ENCODE measurements at places on chromosomes 5 and 9.
A peak's percentile ranks its signal among the peaks of the same experiment; 100 is the strongest.

GRCh38 chr5:96492459-96493047 lies 59.5 kb upstream of the PCSK1 start:
- no peak for DNase-seq

GRCh38 chr9:83106263-83106662 lies 43.3 kb upstream of the RASEF start:
- no peak for DNase-seq

DNA sequence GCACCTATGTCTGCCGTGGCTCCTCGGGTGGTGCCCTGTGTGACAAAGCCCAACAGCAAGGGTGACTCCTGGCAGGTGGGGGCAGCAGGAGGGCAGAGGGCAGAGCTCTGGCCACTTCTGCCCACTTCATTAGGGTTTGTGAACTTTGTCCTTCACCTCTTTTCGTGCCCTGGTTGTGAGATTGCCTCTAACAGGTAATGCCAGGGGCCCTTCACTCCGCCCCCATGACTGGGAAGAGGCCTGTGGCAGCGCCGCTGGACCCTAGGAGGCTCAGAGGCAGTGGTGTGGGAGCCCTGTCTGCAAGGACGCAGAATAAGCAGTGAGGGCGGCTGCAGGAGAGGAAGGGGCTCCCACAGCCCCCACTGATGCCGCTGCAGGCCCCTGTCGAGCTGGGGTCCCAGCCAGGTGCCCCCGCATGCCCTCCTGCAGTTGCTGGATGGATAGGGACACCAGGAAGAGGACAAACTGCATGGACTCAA lies 108.7 kb upstream of the LMX1B start:
- DNase-seq = no peak

GRCh38 chr9:136395345-136396218 lies 4.4 kb downstream of the SNAPC4 start:
- DNase-seq = no peak

GRCh38 chr5:132022737-132023136 lies 11.3 kb upstream of the ACSL6 start:
- DNase-seq = no peak

- no peak for DNase-seq
Observed at GRCh38 chr9:26773056-26773455, 119.5 kb downstream of the CAAP1 start.

GRCh38 chr5:137836997-137837396 lies 30.7 kb upstream of the MYOT start:
- no peak for DNase-seq

DNA sequence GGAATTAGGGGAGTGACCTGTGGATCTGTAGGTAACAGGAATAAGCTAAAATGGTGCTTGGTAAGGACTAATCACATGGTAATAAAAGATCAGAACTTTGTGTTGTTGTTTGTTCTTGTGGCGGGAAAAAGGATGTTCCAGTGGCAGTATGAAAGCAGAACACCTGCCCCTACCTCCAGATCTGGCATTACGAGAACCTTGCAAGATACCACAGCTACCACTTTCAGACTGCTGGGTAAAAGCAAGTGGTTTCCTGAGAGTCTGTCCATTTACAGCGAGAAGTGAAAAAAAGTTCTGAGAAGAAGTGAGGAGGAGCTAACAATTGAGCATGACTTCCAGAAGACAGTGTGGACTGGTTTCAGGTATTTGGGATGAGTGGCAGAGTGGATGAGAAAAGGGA lies 252.5 kb downstream of the TLE4 start:
- DNase-seq = no peak

DNA sequence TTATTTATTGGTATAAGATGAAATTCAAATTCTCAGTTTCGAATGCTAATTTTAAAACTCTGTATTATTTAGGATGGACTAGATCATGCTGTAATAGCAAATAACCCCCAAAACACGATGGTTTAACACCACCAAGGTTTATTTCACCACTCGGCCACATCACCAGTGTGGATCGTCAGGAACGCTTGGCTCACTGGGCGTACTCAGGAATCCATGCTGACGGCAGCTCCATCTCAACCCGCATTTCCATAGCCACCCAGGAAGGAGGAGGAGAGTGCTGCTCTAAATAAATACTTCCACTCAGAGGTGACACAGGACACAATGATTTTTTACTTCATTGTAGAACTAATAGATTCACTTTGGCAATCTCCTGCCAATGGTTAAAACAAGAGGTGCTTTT lies 347.4 kb downstream of the SH3GL2 start:
- no peak for DNase-seq

GRCh38 chr5:122656160-122656559 lies 118.7 kb upstream of the SNX2 start:
- DNase-seq = no peak

GRCh38 chr5:30368064-30368463 lies 825.4 kb upstream of the CDH6 start:
- DNase-seq = no peak

DNA sequence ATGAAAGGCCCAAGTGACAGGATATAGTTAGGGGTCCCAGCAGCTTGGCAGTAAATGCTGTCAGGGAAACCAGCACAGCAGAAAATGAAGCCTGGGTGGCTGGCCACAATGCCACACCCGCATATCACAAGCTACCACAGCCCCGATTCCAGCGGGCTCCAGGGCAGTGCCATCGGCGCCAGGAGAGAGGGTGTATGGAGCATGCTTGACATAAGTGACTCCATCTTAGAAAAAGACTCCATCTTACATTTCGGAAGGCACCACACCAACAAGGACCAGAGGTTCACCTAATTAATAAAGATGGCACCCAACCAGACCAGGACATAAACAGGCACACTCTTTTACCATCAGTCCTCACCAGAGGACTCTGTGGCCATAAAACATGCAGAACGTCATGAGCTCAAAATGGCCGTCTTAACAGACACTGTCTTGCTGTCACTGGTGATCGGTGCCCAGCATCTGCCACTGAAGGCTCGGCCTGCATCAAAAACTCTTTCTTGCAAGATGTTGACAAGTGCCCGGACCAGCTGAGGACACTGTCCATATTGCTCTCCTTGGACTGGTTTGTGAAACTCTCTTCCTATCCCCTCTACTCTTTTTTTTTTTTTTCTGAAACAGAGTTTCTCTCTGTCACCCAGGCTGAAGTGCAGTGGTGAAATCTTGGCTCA lies 67.4 kb upstream of the SPIN1 start:
- DNase-seq = no peak

DNA sequence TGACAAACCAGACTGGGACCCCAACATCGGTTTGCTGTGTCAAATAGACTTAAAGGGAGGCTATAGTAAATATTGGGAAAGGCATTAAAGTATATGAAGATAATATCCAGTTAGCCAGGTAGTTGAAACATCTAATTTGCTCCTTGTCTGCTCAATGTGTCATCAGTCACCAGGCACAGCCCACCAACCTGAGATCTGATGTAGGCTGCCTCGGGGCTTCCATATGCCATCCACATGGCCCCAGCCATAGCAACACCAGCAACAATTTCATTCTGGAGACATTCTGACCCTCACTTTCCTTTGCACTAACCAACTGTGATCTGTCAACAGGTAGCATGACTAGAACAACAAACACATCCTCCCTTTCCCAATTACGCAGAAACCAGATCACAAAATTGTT lies 196.0 kb downstream of the NR2F1-AS1 start:
- DNase-seq = no peak

GRCh38 chr9:31848505-31849285 lies 535.7 kb upstream of the ACO1 start:
- DNase-seq = no peak

- peak; percentile 24 for DNase-seq
Observed at GRCh38 chr5:52776116-52776515, 11.6 kb upstream of the ITGA1 start.

DNA sequence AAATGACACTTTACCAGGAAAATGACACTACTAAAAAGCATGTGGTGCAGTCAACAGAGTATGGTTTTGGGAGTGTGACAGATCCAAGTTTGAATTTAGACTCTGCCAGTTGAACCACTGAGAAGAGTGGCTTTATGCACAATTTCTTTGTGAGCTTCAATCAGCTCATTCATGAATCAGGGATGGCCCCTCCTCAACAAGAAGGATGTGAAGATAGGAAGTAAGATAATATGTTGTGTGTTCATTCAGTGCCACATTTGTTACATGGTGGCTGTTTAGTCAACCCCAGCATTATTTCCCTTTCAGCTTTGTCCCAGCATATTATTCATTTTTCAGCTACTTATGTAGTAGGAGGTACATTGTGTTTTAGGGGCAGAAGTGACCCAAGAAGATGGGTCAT lies 140.1 kb downstream of the TLE4 start:
- DNase-seq = no peak

GRCh38 chr9:137150617-137151457 lies 11.9 kb downstream of the GRIN1 start:
- DNase-seq = peak; percentile 42

GRCh38 chr9:6226696-6227095 lies 11.1 kb downstream of the IL33 start:
- DNase-seq = no peak

DNA sequence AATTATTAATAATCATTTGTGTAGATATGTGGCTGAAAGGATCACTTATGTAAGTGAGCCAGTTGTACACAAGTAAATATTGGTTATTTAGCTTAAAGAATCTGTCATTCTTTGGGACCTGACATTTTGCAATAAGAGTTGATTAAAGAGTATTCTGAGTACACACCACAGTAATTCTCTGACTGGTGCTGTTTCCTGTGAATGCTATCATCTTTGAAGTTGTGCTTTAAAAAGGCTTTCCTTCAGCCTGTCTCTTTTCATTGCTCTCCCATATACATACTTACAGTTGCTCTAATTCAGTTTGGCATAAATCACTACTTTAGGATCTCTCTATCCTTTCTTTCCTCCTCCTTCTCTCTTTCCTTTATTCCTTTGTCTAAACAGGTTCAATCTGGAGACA lies 8.7 kb upstream of the CSNK1G3 start:
- DNase-seq = no peak

DNA sequence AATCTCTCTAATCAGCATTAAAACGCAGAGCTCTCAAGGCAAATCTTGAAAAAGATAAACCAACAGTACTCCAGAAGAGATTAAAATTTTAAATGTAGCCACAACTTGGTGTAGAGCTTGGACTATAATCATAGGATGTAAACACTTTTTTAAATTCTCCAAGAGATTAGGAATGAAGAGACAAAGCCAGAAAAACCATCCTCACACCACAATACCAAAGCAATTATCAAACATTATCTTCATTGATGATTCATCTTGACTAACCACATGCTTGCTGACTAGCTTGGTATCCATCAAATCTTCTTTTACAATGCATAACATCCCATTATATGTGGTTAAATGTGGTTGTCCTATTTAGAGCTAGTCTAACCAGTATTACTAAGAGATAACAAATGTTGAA lies 815.1 kb downstream of the TLE1 start:
- no peak for DNase-seq

DNA sequence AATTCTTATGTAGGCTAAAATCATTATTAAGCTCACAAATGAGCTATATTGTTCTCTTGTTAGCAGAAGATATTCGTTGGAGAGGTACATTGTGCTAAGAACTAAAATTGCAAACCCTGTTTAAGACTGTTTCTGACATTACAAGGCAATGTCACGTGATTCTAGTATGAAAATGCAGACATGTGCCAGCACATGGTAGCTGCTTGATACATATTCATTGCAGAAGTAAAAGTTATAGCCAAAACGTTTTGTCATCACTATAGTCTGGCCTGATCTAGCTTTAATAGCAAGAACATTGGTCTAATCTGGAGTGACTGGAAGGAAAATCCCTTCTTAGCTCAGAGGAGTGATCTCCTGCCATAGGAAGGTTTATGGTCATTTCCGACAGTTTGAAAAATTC lies 144.7 kb downstream of the CFAP90 start:
- DNase-seq = no peak

- DNase-seq = no peak
Observed at GRCh38 chr5:142404046-142404477, 79.2 kb upstream of the SPRY4 start.

DNA sequence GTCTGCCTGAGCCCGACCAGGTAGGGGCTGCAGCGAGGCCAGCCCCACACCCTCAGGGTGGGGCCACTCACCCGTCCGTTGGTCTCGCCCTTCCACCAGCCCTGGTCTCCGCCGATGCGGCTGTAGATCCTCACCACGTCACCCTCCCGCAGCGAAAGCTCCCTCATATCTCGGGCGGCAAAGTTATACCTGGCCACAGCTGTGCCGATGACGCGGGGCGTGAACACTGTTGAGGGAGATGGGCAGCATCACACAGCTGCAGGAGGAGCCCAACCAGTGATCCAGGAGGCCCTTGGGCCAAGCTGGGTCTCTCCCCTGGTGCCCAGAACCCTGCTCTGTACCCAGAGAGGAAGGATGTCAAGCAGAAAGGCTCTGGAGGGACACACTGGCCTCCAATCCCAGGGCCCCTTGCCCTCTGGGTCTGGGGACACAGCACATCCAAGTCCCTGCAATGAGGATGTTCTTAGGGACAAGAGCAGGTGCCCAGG lies 30.3 kb upstream of the SARDH start:
- DNase-seq = no peak

DNA sequence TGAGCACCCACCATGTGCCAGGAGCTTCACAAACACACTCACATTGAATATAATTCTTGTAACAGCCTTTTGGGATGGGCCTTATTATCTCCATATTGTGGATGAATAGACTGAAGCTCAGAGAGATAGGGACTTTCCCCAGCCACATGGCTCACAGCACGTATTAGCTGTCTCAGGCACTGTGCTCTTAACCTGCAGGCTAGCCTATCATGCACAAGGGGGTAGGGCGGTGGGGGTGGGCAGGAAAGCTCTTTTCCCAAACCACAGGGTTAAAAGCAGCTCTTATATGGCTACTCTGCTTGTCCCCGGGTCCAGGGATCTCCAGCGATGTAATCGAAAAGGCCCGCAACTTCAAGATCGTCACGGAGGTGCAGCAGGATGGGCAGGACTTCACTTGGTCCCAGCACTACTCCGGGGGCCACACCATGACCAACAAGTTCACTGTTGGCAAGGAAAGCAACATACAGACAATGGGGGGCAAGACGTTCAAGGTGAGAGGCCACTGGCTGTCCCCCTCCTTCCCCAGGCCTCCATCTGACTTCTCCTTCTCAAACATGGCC lies 2.6 kb downstream of the FABP6 start:
- no peak for DNase-seq

DNA sequence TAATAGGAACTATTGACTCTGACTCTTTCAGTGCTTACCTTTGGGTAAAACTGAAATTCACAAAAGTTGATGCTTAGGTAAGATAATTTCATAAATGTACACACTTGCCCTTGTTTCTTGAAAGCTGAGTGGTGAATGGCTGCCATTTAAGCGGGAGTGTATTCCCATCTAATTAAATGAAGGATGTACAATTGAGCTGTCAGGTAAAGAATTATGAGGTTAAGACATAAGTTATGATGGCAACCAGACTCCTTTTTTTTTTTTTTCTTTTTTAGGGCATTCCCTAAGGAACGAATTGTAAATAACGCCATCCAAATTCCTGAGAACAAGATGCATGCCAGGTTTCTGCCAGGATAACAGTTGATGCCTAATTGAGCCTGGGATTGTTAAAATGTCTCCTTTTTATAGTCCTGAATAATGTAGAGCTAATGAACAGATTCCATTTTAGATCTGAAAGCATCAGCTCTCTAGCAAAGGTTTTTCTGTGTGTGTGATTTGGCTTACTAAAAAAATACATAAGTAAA lies 199.7 kb downstream of the ISL1 start:
- no peak for DNase-seq

Measured in activated T-cell treated with anti-CD3 and anti-CD28 coated beads, Interleukin-2, amount 50 U/mL, for 1 hour (primary cell).